Peyer's patch (tissue), 4 donors: ENCODE measurements at places on chromosomes 16 and 17. TPM values are rescaled to one million over a fixed set of nuclear protein-coding genes. Genes with fewer than 3 reads are reported as not detected.
A peak's percentile ranks its signal among the peaks of the same experiment; 100 is the strongest.

SEPTIN12 gene
- not detected for total RNA-seq

NOS2 gene
- 6.7 TPM for total RNA-seq

GP1BA gene
- not detected for total RNA-seq

CARD14 gene
- total RNA-seq: 0.94 TPM

VMO1 gene
- total RNA-seq: not detected

FOXN1 gene
- total RNA-seq: not detected

SPATA32 gene
- not detected for total RNA-seq

KRTAP17-1 gene
- not detected for total RNA-seq

KCNG4 gene
- not detected for total RNA-seq

FASN gene
- total RNA-seq: 110 TPM

CCDC78 gene
- total RNA-seq: 9.7 TPM

DNA sequence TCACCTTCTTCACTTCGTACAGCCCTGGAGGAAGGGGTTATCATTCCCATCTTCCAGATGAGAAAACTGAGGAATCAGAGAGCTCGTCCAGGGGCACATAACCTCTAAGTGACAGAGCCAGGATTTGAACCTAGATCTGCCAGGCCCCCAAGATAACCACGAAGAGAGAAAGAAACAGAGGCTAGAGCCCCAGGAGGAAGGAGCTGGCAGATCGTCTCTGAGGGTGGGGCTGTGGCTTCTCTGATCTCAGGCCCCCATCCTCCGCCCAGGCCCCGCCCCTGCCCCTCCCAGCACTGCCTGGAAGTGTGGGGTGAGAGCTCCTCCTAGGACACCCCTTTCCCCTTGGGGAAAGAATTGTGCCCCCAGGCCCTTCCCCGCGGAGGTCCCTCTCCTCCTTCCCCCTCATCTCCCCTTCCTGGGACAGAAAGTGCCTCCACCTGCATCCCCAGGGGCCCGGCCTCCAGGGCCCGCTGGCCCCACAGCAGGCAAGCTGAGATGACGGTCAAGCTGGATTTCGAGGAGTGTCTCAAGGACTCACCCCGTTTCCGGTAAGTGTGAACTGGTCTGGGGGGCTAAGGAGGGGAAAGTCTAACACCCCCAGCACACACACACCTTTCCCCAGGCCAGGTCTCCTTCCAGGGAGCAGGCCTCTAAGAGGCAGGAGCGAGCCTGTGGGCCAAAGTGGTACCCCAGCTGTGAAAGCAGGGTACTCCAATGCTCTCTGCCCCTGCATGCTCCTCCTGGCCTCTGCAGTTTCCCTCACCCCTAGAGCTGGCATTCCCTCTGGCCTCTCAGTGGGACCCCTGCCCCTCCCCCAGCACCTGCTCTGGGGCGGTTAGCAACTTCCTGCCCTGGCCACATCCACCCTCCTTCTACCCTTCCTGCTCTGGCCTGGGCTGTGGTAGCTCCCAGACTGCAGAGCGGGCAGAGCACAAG lies at the start of gene ACAP1:
TSS of gene ACAP1 (plus strand) at position 290 of the 936 bp plus-strand sequence. CDS start at position 496, 206 bp downstream.
- DNase-seq: no peak

DNA sequence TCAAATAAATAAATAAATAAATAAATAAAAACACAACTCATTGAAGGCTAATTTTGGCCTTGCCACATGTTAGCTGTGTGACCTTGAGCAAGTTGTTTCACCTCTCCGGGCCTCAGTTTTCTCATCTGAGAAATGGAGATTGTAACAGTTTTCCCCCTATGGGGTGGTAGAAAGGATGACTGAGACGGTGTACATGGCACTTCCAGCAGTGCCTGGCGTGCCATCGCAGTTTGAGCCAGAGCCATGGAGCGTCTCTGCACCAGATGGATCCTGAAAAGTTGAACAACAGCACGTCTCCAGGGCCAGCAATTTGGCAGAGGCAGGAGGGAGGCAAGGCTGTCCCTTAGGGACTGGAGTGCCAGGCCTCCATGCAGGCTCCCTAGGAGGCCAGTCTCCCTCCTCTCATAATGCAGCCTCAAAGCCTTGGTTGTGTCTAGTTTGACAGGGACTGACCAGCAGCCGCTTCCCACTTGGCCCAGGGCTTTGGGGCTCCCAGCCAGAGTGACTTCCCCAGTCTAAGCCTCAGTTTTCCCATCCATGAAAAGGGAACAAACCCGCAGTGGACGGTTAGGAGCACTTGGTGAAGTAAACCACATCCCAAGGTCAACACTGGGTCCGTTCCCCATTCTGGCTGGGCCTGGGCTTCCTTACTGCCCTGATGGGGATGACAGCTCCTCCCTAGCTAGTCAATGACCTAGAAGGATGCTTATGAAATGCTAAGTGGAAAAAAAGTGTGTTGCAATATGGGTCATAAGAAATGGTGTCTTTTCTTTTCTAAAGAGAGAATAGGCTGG lies 19.3 kb downstream of the SOCS1 start:
- DNase-seq: no peak

DNA sequence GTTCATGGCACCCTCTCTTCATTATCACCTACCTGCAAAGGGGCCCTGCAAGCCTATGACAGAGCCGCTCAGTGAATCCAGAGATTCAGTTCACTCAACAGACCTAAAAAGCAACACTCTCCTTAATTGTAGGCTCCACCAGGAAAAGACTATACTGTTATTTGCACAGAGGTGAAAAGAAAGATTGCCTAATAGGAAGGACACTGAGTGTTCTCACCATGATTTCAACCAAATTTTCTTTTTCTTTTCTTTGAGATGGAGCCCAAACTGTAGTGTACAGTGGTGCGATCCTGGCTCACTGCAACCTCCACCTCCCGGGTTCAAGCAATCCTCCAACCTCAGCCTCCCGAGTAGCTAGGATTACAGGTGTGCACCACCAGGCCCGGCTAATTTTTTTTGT lies 104.5 kb downstream of the PARN start:
- DNase-seq: no peak

DNA sequence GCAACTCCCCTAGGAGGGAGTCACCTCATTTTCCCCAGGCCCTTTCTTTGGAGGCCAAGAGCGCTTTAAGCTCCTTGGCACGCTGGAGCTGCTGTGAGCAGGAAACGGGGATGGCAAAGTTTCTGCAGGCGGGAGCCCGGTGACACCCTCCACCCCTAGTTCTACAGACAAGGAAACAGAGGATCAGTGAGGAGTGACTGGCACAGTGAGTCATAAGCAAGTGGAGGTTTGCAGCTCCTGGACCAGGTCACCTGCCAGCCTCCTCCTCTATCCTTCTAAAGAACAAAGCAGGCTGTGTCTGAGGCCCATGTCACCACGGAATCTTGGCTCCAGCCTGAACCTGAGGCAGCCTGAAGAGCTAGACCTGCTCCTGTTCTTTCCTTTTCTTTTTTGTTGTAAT lies 141.9 kb downstream of the TMEM132E start:
- DNase-seq: no peak

- DNase-seq: no peak
Observed at GRCh38 chr17:8173871-8174322, 2.3 kb downstream of the TMEM107 start.

GRCh38 chr17:51015145-51015558 lies 105.5 kb downstream of the SPAG9 start:
- no peak for DNase-seq

DNA sequence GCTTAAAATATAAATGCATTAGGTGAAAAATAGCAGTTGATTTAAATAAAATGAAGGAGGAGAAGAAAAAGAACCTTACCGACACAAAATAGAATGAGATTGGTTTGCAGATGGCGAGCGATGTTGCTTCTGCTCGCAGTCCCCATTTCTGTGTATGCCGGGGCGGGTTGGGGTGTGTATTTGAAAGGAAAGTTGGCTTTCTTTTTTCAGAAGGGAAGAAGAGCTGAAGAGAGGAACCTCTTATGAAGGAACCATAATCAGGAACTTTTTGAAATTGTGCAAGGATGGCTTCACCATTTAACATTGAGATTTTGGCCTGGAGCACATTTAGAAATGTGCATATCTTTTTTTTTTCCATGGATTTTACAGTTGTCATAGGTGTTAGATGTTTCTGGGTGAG lies at the start of gene IGSF6:
TSS of gene IGSF6 (minus strand) at position 156 of the 400 bp plus-strand sequence. CDS start at position 146, 10 bp downstream.
- no peak for DNase-seq

GRCh38 chr16:89623511-89624261 lies 10.2 kb downstream of the DPEP1 start:
- no peak for DNase-seq

- peak; percentile 65 for DNase-seq
Observed at GRCh38 chr16:70638814-70639792, 7.3 kb upstream of the IL34 start.

- DNase-seq: peak; percentile 71
Observed at GRCh38 chr17:41329279-41329948, 13.9 kb upstream of the KRTAP17-1 start.

GRCh38 chr17:30393491-30393890 lies 14.8 kb downstream of the CPD start:
- DNase-seq: no peak

DNA sequence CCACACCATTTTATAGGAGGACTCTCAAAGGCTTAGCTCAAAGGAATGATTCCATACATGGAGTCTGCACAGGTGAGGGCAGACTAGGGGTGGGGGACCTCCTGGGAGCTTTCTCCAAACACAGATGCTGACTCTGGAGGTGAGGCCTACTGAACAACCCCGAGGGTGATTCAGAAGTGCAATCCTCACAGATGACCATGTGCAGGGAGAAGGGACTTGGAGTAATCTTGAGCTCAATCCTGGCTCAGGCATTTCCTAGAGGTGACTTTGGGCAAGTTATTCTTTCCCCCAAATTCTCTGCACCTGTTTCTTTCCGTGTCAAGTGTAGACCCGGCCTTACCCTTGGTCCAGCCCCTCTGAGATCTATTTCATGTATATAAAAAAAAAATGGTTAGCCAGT lies 401.5 kb downstream of the SLC39A11 start:
- no peak for DNase-seq

DNA sequence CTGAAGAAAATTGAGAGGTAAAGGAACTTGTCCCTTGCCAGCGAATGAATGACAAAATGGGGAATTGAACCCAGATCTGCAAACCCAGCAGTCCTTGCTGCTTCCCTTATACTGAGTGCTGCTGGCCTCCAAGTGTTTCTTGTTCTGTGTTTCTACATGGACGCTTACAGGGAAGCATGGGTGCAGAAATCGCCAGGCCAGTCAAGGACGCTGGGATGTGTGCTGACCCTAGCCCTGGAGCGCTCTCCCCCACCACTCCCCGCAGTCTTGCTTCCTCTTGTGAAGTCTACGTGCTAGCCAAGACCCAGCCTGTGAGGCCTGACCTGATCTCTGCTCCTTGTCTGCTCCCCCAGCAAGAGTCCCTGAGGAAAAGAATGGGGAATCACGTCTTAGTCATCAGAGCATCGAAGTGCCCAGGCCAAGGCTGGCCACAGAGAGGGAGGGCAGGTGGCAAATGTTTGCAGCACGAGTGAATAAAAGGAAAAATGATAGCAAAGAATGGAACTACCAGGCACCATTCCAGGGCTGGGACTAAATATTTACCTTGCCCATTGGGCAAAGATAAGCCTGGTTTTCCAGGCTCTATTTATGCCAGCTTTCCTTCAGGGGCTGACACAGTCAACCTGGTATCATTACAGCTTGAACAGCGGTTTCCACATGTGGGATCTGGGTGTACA lies 17.4 kb downstream of the CA4 start:
- peak; percentile 50 for DNase-seq

- DNase-seq: no peak
Observed at GRCh38 chr17:4186357-4186881, 43.4 kb downstream of the CYB5D2 start.

DNA sequence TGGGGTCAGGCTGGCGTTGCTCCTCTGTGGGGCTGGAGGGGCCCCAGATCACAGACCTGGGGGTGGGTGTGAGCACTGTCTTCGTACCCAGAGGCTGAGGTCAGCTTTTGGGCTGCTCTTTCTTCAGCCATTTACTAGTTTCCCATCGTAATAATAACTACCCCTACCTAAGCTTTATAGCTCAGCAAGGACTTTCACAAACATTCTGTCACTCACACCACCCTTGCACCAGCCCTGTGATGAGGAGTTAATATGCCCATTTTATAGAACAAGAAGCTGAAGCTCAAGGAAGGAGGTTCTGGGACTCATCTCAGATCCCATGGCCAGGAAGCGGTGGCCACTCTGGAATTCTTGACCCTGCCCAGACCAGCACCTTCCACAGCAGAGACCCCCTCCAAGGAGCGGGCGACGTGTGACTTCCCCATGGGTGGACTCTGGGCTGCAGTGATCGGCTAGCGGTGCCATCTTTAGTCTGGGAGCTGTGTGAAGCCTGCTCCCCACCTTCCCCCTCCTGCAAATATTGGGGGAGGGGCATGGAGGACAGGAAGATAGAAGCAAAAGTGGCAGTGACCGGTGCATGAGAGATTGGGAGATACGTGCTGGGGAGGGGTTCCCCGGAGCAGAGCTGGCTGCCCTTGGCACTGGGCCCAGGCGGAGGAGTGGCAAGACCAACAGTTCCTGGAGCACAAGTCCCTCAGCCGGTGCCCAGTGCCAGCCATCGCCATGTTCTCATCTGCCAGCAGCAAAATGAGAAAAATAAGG lies 81.8 kb upstream of the TOB1 start:
- DNase-seq: peak; percentile 90

- no peak for DNase-seq
Observed at GRCh38 chr17:8791910-8792270, 7.3 kb downstream of the MFSD6L start.

- DNase-seq: no peak
Observed at GRCh38 chr16:30808146-30808545, 21.1 kb upstream of the ZNF629 start.

DNA sequence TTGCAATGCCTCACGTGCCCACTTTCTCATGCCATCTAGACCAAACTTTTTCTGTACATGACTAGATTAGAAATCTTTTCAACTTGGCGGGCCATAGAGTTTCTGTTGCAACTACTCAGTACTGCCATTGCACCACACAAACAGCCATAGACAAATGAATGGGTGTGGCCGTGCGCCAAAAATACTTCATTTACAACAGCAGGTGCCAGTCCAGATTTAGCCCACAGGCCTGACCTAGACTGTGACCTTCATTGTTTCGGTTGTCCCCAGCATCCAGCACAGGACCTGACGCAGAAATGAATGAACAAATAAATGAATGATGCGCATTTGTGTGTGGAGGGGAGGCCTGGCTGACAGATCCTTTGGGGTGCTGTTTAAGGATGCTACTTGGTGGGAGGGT lies 14.3 kb upstream of the PDK2 start:
- no peak for DNase-seq

DNA sequence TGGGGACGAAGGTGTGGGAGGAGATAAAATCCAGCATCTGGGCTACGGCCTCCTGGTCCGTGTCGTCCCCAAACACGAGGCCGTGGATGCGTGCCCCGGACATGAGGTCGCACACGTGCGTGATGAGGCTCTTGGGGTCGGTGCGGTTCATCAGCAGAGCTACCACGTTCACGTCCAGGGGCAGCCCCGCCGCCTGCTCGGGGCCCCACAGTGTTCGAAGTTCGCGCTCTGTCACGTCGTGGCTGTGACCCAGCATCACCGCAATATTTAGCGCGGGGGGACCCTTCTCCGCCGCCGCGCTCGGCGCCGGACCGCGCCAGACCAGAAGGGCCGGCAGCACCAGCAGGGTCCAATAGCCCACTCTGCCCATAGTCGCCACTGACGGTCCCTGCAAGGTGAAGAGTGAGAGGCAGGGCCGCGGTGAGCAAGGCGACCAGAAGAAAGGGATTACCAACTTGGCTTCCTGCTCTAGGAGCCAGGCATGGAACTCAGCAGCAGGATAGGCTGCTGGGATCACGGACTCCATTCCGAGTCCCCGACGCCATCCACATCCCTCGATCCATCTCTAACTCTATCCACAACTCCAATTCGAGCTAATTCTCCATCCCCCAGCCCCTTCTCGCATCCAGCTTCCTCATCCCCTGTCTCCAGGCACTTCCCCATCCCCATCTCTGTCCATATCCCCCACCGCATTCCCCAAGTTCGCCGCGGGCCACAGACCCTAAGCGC lies 2.0 kb downstream of the GRIN2A start:
- no peak for DNase-seq
